Peyer's patch (tissue), 4 donors: ENCODE measurements at places on chromosomes 12 and 14. TPM values are rescaled to one million over a fixed set of nuclear protein-coding genes. Genes with fewer than 3 reads are reported as not detected.
A peak's percentile ranks its signal among the peaks of the same experiment; 100 is the strongest.

The PRPH gene
- not detected for total RNA-seq

The ABHD12B gene
- not detected for total RNA-seq

The CCDC177 gene
- not detected for total RNA-seq

The MON2 gene
- 102 TPM for total RNA-seq

GRCh38 chr12:84117190-84117589, 795.4 kb downstream of the SLC6A15 start:
- no peaks in the 10 kb centered on the region for H3K36me3 ChIP-seq
- H3K4me3 ChIP-seq, result no peak overlapping the region
- H3K27ac ChIP-seq, result no peak overlapping the region
- H3K27me3 ChIP-seq, result no peaks in the 10 kb centered on the region
- H3K4me1 ChIP-seq, result no peaks in the 10 kb centered on the region

DNA sequence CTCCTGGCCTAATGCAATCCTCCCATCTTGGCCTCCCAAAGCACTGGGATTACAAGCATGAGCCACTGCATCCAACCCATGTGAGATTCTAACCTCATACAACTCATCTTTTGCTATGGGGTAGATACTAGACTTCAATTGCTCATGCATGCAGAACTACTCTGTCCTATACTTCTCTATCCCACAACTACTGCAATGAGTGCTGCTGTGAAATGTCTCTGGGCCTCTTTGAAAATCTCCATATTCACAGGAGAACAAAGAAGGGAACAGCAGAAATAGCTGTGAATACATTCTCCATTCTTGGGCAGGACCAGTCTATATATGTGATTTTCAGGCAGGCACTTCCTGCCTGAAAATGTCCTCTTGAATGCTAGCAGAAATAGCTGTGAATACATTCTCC, 220.7 kb upstream of the GRIP1 start:
- H3K27ac ChIP-seq, result peak overlapping the region; percentile 0
- no peak for DNase-seq
- no peak overlapping the region for H3K4me3 ChIP-seq
- H3K4me1 ChIP-seq, result no peaks in the 10 kb centered on the region
- no peaks in the 10 kb centered on the region for H3K27me3 ChIP-seq
- H3K36me3 ChIP-seq, result no peaks in the 10 kb centered on the region

DNA sequence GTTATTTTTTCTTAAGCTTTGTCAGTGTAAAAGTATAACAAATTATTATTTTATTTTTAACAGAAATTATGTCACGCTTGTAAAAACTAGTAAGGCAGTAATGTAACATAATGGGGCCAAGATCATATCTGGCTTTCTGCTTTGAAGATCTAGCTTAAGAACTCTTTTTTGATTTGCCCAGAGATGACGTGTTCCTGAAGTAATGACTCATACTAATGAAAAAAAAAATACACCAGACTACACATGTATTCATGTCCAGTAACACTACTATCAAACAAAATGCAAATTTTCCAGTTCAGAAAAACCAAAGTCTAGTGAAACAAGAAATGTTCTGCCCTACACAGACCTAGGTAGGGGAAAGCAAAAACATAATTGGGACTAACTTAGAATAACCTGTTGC, 432.2 kb upstream of the ATXN7L3B start:
- no peak overlapping the region for H3K4me3 ChIP-seq
- H3K36me3 ChIP-seq, result no peaks in the 10 kb centered on the region
- H3K27ac ChIP-seq, result no peak overlapping the region
- DNase-seq, result no peak

GRCh38 chr14:72946491-72946890, 20.2 kb downstream of the DCAF4 start:
- H3K4me3 ChIP-seq, result no peak overlapping the region
- no peaks in the 10 kb centered on the region for H3K4me1 ChIP-seq
- peaks cover 41% of the 10 kb centered on the region for H3K36me3 ChIP-seq
- no peak for DNase-seq
- no peaks in the 10 kb centered on the region for H3K27me3 ChIP-seq
- no peak overlapping the region for H3K27ac ChIP-seq
